ENCODE measurements at places on chromosomes 16 and 17.
A peak's percentile ranks its signal among the peaks of the same experiment; 100 is the strongest.

DNA sequence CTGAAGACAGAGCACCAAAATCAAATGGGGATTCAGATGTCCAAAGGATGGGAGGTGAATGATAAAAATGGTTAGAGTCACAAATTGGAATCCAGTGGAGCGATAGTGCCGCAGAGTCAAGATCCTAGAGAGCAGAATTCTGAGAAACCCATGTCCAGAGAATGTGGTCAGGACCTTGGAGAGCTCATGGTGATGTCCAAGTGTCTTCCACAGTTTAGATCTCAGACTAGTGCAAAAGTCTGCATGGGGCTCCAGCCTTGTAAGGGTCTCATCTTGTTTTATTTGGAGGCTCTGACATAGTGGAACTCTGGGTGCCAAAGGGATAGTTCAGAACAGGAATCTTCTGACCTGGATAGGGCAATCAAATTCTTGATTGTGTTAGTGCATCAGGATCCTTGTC is 245.9 kb upstream of the HSBP1 start:
- no peak for DNase-seq

GRCh38 chr16:86002178-86002900 is 103.4 kb downstream of the IRF8 start:
- no peak for DNase-seq

DNA sequence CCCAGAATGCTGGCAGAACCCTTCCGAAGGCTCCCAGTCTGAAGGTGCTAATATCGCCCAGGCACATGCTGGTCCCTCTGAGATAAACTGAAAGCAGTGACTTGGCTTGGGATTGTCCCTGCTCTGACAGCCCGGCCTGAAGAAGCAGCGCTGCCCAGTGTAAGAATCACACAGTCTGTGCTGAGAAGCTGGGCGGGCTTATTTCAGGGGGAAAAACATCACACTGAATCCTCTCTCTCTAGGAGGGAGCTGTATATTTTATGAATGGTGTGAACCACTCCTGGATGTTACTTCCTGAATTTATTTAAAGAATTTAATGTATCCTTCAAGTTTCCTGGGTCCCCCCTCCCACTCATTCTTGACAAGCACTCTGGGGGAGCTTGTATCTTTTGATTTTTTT is 36.3 kb downstream of the GAS7 start:
- DNase-seq, result no peak

GRCh38 chr17:51373489-51374152 is 113.3 kb downstream of the UTP18 start:
- DNase-seq, result no peak

- no peak for DNase-seq
Observed at GRCh38 chr17:29119265-29119664, 60.9 kb downstream of the MYO18A start.

DNA sequence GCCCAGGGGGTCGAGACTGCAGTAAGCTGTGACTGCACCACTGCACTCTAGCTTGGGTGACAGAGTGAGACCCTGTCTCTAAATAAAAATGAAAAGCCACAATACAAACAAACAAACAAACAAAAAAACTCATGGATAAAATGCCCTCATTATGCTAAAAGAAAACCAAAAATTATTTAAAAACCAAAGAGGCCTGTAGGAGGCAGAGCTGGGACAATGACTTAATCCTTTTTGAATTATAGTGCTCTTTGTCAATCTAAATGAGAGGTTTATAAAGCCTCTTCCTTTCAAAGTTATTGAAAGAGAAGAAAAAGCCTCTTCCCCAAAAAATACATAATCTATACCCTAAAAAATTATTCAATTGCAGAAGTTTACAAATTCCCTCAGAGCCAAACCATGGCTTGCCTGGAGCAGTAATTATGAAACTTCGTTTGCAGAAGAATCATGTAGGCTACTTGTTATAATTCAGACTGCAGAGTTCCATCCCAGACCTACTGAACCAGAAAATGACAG is 18.5 kb downstream of the CRLF3 start:
- no peak for DNase-seq

GRCh38 chr17:36705874-36706731 is 104.7 kb downstream of the MRM1 start:
- peak; percentile 10 for DNase-seq

All from NCI-H524 treated with DMSO at 0.1 percent for 48 hours (cell line).